ENCODE measurements at places on chromosomes 6 and 20. TPM values are rescaled to one million over a fixed set of nuclear protein-coding genes. Genes with fewer than 3 reads are reported as not detected.

- no peak for DNase-seq
- no peaks in the 10 kb centered on the region for H3K4me1 ChIP-seq
- no peaks in the 10 kb centered on the region for H3K27me3 ChIP-seq
- H3K4me3 ChIP-seq: no peak overlapping the region
- H3K27ac ChIP-seq: no peak overlapping the region
Observed at GRCh38 chr6:150126641-150127291, 16.1 kb upstream of the PPP1R14C start.

DNA sequence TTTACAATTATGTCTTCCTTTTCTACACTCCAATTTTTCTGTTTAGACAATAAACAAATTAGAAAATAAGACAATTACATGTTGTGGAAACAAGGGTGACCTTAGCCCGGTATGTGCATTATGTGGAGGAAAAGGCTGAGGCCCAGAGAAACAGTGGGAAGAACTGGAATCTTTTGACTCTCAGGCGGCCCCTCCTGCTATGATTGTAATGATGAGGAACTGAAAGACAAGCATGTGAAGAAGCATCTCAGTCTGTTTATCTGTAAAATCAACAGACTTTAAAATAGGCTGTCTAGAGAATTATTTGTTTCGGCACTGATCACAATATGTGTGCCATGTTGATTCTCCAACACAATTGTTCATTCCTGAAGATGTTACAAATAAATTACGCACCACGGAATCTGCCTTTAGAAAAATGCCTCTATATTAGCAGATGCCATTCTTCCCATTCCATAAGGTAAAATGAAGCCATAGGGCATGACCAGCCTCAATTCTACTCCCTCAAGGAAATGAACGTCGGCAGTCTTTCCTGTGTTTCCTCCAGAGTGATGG, 1201.6 kb upstream of the CITED2 start:
- H3K27ac ChIP-seq: no peak overlapping the region
- no peaks in the 10 kb centered on the region for H3K36me3 ChIP-seq
- H3K27me3 ChIP-seq: no peaks in the 10 kb centered on the region
- no peak overlapping the region for H3K4me3 ChIP-seq
- DNase-seq: no peak

The GSTA1 gene
- not detected for total RNA-seq

The OPN5 gene
- not detected for total RNA-seq

The HSPA1B gene
- total RNA-seq: 90.5 TPM

Measured in H9 (cell line).